ENCODE measurements at places on chromosomes 7 and 10.

- DNase-seq = no peak
Observed at GRCh38 chr10:27779462-27780015, 33.9 kb upstream of the MKX start.

GRCh38 chr10:61263518-61263917 is 189.7 kb downstream of the TMEM26 start:
- DNase-seq = no peak

DNA sequence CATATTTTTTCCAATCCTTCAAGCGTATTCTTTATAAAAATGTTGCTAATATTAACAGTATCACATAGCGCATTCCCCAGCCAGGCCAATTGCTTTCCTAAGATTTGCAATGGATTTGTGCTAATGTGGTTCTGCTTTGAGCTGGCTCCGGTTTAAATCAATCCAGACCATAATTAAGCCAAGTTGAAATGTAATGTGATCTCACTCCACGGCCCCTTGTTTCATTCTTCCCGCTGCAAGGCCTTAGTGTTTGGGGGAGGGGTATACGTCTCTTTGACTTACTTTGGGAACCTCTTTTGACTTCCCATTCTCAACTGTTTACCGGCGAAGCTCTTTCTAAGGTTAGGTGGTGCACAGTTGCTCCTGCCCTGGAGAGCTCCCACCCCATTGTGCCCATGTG is 86.4 kb downstream of the PRPF18 start:
- no peak for DNase-seq

GRCh38 chr7:159112136-159113011 is 32.3 kb downstream of the VIPR2 start:
- DNase-seq = no peak

DNA sequence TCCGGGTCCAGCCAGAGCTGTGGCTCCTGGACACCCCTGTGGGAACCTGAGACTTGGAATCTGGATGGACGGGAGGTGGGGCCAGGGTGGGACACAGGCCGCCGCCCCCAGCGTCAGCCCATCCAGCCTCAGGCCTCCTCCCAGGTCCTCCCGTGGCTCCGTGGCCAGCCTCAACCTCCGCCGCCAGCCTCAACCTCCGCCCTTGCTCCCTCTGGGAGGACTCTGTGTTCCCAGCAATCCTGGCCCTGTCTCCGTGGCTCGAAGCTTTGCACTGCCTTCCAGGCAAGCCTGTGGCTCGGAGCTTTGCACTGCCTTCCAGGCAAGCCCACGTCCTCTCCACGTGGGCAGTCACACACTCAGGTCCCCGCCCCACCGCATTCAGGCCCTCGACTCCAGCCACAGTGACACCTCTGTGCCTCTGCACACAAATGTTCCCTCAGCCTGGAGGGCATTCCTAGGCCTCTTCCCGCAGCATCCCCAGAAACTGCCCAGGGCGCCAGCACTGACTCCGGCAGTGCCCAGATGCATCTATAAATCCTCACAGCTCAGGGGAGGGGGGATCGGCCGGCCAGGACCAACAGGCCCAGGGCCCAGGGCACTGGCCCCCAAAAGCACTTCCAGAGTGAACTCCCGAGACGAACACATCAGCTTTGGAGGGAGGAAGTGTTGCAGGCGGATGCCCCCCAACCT is 44.7 kb upstream of the PDGFA start:
- no peak for DNase-seq

DNA sequence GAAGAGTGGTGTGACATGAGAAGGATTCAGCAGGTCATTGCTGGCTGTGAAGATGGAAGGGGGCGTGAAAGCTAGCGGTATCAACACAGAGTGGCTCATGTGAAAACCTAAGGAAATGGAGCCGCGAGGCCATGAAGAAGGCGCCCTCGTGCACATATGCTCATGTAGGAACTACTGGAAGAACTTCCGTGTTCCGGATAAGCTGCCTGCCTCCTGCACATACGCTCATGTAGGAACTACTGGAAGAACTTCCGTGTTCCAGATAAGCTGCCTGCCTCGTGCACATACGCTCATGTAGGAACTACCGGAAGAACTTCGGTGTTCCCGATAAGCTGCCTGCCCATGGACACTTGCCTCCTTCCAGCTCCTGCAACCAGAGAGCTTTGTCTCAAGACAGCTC is 179.1 kb downstream of the SDK1 start:
- DNase-seq = no peak

DNA sequence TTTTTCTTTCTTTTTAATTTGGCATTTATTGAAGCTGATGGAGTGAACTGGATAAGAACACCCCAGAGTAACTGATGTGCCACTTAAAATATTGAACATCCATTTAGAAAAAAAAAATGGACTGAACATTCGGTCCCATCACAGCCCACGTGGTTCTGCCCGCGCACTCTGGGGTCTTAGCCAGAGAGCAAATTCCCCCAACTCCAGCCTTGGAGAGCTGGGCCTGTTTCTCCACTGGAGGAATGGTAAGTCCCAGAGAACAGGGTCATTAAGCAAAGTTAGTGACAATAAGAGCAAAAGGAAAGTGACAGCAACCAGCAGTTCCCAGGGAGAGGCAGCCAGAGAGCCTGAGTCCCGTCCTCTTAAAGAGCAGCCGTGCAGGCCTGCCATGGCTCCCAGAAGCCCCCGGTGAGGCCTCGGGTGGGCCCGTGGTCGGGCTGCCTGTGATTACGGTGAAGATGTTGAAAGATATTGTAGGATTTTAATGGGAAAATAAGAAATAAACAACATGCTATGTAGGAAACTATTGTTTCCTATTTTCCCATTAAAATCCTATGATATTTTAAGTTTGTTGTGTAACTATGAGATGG is 487.9 kb upstream of the MKI67 start:
- DNase-seq = no peak

GRCh38 chr7:151091431-151091830 is 5.2 kb downstream of the AGAP3 start:
- DNase-seq = no peak

DNA sequence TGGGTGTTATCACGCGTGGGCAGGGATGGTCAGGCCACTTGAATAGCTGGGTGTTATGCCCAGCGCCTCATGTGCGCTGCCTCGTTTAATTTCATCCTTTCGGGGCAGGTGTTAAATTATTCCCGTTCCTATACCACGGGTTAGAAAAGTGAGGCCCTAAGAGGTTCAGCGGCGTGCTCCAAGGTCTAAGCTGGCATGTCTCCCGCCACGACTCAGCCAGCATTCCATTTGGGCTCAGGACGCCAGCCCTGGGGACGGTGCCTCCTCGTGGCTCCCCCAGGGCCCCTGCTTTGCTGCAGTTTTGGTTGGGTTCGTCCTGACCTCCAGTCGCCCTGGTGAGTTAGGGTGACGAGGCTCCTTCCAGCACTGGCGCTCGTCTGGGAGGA is 124.5 kb downstream of the TRRAP start:
- DNase-seq = no peak

DNA sequence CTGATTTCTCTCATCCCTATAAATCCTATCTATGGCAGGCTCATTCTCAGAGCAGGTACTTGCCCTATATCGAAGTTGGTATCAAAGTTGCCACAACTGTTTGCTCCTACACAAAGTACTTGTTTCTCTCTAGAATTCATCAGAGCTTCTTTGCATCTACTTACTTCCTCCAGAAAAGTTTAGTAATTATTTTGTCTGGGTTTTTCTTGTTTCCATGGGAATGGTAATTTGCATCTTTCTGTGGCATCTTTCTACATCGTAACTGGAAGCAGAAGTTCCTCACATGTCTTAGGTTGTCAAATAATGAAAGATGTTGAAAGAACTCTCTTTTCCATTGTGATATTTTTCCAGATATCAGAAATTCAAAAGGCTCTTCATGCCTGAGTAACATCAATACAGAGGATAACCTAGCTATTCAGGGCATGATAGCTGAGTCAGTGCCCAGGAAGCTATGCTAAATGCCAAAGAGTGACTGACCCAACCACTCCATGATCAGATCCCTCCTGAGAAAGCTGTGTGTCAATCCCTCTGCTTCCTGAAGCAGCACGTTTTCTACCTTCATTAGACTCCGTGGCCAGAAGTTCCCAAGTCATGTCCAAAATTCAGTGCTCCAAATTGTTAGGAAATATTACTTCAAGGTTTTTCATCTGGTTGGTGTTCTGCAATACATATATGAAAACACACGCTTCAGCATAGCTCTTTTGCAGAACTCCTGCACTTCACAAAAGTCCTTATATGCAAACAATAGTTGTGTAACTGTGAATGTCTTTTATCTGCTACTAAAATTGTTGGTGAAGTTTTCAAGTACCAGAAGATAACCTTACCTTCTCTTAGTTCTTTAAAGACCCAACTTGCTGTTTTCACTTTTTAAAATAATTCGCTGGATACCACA is 216.5 kb downstream of the VTI1A start:
- DNase-seq = peak; percentile 56

DNA sequence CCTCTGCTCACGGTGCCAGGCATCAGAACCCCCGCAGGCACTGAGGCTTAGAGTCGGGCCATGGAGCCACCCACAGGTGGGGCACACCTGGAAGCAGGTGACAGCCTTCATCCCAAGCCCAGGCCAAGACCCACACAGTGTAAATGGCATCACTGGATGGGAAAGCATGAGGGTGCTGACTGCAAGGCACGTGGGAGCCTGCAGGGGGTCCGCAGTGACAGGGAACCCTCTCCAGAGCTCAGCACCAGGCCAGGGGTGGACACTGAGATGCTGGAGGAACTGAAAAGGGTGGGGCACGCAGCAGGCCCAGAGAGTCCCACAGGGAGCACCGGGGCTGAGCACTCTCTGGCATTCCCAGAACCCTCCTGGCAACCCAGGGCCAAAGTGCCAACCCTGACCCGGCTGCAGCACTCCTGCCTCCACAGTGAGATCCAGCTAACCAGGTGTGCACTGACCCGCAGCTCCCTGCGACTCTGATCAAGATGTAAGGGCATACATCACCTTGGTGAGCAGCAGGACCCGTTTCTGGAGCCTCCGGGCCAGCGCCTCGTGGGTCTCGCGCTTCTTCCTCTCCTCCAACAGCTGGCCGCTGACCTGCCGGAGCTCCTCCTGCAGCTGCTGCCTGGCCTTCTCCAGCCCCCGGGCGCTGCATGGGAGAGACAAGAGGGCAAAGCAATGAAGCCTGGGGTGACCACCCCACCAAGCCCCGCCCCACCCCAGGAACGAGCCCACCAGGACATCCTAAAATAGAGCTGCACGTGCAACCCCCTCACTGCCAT is 163.9 kb downstream of the MAD1L1 start:
- no peak for DNase-seq

GRCh38 chr7:100693312-100694097 is 545 bp downstream of the GIGYF1 start:
- DNase-seq = no peak

- no peak for DNase-seq
Observed at GRCh38 chr7:7399707-7400106, 136.0 kb downstream of the COL28A1 start.

GRCh38 chr10:76631036-76631670 is 1006.5 kb downstream of the KCNMA1 start:
- no peak for DNase-seq

- peak; percentile 6 for DNase-seq
Observed at GRCh38 chr7:64602518-64602917, 39.6 kb upstream of the ZNF680 start.

- DNase-seq = no peak
Observed at GRCh38 chr10:48608279-48608681, 3.4 kb upstream of the ARHGAP22 start.

DNA sequence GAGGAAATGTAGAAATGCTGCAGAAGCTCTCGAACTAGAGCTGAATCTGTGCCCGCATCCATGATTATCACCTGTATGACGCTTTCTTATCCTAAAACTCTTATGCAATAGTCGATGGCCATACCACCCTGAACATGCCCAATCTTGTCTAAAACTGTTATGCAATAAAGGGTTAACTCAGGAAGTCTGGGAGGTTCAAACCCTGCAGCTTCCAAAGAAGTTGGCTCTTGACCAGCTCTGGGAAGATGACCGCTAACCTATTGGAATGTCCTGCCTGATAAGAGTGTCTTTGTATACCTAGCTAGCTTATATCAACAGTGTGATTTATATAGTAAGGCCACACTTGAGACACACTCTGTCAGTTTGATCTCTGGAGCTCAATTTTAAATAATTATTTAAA is 3.4 kb upstream of the C10orf88 start:
- DNase-seq = no peak

DNA sequence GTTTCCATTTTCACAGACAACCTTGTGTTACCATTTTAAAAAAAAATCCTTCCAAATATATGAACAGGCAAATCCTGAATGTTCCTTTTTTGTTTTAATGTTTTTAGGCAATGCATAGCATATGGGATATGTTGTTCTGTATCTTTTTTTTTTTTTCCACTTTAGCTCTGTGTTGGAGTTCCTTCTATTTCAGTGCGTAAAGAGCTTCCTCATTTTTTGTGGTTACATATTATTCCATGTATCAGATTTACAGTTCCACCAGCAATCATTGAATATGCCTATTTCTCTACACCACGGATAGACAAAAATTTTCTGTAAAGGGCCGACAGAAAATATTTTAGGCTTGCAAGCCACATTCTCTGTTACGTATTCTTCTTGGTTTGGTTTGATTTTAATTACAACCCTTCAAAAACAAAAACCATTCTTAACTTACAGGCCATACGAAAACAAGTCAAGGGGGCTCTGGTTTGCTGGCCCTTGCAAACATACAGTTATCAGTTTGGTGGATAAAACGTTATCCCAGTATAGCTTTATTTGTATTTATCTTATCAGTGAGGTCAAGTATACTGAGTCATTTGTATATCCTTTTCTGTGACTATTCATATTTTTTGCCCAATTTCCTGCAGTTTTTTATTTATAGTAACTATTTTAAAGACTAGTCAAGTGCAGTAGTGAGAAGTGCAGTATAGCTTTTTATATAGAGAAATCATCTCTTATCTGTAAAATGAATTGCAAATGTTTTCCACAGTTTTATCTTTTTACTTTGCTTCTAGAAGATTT is 55.7 kb downstream of the RALA start:
- no peak for DNase-seq

- no peak for DNase-seq
Observed at GRCh38 chr7:152115021-152115718, 89.7 kb downstream of the GALNT11 start.

GRCh38 chr7:33705333-33705833 is 200.0 kb upstream of the BMPER start:
- no peak for DNase-seq

GRCh38 chr7:43491123-43491522 is 91.8 kb upstream of the STK17A start:
- no peak for DNase-seq

Data from astrocyte of the spinal cord (primary cell).